Activated B cell treated with CpG ODN at 0.5 μM for 24 hours (primary cell): ENCODE measurements at places on chromosomes 16 and 17. TPM values are rescaled to one million over a fixed set of nuclear protein-coding genes. Genes with fewer than 3 reads are reported as not detected.
A peak's percentile ranks its signal among the peaks of the same experiment; 100 is the strongest.

GRCh38 chr16:85645021-85645589 is 32.0 kb downstream of the GSE1 start:
- DNase-seq: no peak

- no peak for DNase-seq
Measured at GRCh38 chr17:73603971-73604370, 40.3 kb downstream of the SDK2 start.

The KRTAP2-2 gene
- not detected in 2 replicates for total RNA-seq

GRCh38 chr17:2954898-2955445 is 108.4 kb downstream of the OR1D5 start:
- no peak for DNase-seq

The HBQ1 gene
- total RNA-seq: not detected in 2 replicates

The MMP15 gene
- 0.60 TPM in 1 of 2 replicates, not detected in the other for total RNA-seq

The CCL8 gene
- total RNA-seq: not detected in 2 replicates

The DNAJA3 gene
- total RNA-seq: 55.3 and 62.6 TPM in 2 replicates

The CXCL16 gene
- total RNA-seq: 3.0 and 3.5 TPM in 2 replicates

The CLEC10A gene
- not detected in 2 replicates for total RNA-seq

The FNDC8 gene
- not detected in 2 replicates for total RNA-seq

GRCh38 chr17:48100591-48101011 is 677 bp downstream of the CBX1 start:
- DNase-seq: no peak

GRCh38 chr17:11564589-11565380 is 33.5 kb upstream of the DNAH9 start:
- no peak for DNase-seq

- DNase-seq: no peak
Measured at GRCh38 chr17:28711723-28712031, at the start of gene PROCA1. TSS of gene PROCA1 (minus strand) at chr17:28711888. CDS start at chr17:28711660, 228 bp downstream.

The BRIP1 gene
- 2.0 and 2.5 TPM in 2 replicates for total RNA-seq

DNA sequence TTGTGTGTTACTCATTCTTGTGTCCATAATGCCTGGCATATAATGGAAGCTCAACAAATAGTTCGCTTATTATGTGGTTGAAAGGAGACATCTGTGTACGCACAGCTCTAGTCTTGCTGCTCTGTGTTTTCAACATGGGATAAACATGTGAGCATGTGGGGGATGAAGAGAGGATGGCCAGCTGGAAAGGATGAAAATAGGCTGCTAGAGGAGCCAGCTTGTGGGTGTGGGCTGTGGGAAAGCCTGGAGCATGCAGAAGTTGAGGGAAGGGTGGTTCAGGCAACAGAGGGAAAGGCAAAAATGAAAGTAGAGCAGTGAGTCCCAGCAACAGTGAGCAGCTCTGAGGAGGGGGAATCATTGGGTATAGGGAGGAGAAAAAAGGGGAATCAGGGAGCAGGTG is 324.6 kb upstream of the CDH11 start:
- DNase-seq: no peak

DNA sequence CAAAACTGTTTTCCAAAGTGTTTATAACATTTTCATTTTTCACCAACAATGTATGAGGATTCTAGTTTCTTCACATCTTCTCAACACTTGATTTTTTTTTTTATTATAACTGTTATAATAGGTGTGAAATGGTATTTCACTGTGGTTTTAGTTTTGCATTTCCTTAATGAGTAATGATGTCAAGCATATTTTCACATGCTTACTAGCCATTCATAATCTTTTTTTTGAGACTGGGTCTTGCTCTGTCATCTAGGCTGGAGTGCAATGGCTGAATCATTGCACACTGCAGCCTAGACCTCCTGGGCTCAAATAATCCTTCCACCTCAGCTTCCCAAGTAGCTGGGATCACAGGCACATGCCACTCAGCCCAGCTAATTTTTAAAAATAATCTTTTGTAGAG is 65.1 kb downstream of the EFCAB13 start:
- DNase-seq: no peak

The CYGB gene
- total RNA-seq: 0.44 and 0.49 TPM in 2 replicates

DNA sequence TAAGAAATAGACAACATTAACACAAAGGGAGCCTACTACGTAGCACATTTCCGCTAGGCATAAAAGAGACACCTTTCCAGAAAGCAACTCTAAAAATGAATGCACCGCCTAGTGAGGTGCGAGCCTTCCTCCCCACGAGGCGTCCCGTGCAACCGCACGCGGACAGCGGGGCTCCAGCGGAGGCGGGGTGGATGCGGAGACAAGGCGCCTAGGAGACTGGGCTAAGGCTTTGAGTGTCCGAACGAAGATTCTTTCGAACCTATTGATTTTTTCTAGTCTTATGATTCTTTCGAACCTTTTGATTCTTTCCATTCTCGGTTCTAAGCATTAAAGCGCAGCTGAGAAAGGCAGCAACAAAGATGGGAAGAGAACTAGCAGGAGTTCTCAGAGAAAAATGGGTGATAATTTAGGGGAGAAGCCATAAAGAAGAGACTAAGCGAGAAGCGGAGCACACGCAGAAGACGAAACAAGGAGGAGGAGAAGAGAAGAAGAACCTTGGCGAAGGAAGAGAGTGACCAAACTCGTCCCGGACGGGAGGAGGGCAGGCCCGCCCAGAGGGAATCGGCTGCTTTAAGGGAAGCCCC is 394 bp upstream of the CPD start:
- DNase-seq: peak; percentile 30

The HLF gene
- 0.10 and 0.69 TPM in 2 replicates for total RNA-seq
